ENCODE measurements at places on chromosomes 2 and 18.

GRCh38 chr2:66885775-66886383 lies 451.0 kb downstream of the MEIS1 start:
- no peak for DNase-seq

- no peak for DNase-seq
Measured at GRCh38 chr2:220847589-220847988, 724.5 kb downstream of the EPHA4 start.

- DNase-seq: no peak
Measured at GRCh38 chr2:172775319-172775718, 39.7 kb downstream of the RAPGEF4 start.

DNA sequence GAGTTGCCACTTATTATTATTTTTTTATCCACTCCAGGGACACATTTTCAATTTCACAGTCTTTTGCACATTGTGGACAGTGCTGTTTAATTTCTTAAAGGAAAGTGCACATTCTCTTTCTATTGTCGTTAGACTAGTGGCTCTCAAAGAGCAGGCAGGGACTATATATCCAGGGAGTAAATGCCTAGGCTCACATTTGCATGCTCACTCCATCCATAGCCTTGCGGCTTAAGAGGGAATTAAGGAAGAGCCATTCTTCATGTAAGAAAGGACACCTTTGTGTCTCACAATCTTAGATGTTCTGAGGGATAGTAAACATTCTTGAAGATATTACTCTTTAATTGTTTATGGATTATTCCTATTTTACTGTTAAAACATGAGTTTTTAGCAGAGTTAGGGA lies 70.8 kb downstream of the FIGN start:
- no peak for DNase-seq

DNA sequence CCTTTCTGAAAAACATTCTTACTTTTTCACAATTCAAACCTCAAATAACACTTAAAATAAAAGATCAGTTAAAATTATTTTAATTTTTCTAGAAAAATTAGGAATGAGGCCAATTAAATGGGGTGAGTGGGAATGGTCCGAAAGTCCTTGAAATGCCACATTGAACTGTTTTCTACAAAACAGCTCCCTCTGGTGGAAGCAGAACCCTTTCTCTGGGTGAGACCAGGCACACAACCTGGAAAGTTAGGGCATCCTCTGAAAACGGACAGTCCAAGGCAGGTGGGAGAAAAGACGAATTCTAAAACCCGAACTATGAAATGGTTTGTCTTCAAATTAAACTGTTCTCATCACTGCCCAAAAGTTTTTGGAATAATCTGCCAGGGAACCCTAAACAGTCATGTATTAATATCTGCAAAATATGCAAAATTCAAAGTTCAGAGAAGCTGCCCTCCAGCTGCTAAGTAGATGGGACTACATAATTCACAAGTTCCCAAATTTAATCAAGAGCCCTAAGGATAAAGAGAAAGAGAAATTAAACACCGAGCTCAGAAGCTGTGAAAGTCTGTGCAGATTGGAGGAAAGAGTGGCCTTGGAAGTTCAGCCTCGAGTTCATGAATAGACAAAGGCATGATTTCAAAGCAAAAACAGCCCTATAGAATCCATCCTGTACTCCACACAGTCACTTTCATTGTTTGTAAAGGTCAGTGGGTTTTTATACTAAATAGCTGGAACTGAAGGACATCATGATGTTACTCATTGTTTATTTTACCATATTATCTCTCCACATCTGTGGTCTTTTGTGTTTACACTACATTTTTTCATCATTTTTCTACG lies 108.3 kb downstream of the PIEZO2 start:
- peak; percentile 46 for DNase-seq

- DNase-seq: no peak
Measured at GRCh38 chr2:226580403-226580802, 219.2 kb downstream of the IRS1 start.

GRCh38 chr2:38591152-38591551 lies 11.6 kb downstream of the HNRNPLL start:
- DNase-seq: no peak

GRCh38 chr2:33210626-33211025 lies 263.9 kb downstream of the LTBP1 start:
- DNase-seq: no peak

DNA sequence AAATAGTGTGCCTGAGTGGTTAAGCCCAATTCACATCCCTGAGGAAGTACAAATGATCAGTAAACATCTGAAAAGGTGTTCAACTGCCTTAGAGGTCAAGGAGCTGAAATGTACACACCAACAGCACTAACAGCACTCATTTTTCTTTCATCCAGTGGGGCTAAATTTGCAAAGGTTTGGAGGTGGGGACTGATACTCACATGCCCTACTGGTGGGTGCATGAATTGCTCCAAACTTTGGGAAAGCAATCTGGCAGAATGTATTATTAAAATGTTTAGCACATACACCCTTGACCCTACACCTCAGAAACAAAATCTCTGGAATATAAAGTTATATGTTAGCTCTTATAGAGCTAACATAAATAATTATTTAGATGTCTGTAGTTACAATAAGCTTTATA lies 19.0 kb upstream of the FAM178B start:
- DNase-seq: peak; percentile 51
